ENCODE measurements at places on chromosomes 6 and 20.

DNA sequence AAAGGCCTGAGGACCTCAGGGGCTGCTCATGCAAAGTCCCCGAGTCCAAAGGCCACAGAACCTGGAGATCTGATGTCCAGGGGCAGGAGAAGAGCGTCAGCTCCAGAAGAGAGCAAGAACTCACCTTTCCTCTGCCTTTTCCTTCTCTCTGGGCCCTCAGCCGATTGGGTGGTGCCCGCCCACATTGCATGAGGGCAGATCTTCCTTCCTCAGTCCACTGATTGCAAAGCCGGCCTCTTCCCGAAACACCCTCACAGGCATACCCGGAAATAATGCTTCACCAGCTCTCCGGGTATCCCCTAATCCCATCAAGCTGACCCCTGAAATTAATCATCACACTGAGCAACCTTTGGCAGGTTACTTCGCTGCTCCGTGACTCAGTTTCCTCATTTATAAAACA, 33.4 kb downstream of the SPDEF start:
- DNase-seq = no peak

GRCh38 chr6:52544602-52545405, 32.1 kb downstream of the TRAM2 start:
- DNase-seq = no peak

GRCh38 chr20:22681591-22682248, 97.3 kb upstream of the FOXA2 start:
- no peak for DNase-seq

GRCh38 chr20:42779216-42779615, 410.5 kb downstream of the PTPRT start:
- no peak for DNase-seq

DNA sequence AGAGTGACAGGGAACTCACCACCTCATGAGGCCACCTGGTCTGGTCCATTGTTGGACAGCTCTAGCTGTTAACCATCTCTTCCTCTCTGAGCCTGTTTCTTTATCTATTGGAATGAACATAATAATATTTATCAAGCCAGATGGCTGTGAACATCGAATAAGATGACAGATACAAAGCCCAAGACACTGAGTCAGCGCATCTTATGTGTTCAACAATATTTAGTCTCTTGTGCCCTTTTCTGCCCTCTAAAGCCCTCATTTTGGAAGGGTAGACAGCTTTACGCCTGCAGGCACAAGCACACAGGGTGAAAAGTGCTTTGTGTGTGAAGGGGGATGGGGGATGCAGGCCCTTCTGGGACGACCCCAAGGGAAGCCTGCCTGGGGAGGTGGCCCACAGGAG, 164.0 kb downstream of the GRM4 start:
- DNase-seq = no peak
